ENCODE measurements at places on chromosomes 7 and 10. TPM values are rescaled to one million over a fixed set of nuclear protein-coding genes. Genes with fewer than 3 reads are reported as not detected.

DNA sequence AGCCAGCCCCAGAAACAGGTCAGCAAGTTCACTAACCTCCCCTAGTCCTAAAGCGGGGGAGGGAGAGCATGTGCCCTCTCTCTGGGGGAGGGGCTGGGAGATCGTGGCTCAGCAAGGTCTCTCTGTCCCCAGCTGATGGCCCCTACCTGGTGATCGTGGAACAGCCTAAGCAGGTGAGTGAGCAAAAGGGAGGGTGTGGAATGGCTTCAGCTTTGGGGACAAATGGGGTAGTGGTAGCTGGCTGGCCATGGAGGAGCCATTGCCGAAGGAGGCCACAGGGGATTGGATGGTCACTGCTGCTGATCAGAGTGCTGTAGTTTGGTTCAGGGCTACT lies 779 bp downstream of the NFKB2 start:
- DNase-seq = no peak

Gene H2BK1
- total RNA-seq = not detected

Gene PRXL2A
- 0.31 TPM for total RNA-seq

Gene PRKAR2B
- 0.08 TPM for total RNA-seq

- peak; percentile 24 for DNase-seq
These were observed 472.0 kb upstream of the AKR1E2 start for GRCh38 chr10:4353964-4354363.

DNA sequence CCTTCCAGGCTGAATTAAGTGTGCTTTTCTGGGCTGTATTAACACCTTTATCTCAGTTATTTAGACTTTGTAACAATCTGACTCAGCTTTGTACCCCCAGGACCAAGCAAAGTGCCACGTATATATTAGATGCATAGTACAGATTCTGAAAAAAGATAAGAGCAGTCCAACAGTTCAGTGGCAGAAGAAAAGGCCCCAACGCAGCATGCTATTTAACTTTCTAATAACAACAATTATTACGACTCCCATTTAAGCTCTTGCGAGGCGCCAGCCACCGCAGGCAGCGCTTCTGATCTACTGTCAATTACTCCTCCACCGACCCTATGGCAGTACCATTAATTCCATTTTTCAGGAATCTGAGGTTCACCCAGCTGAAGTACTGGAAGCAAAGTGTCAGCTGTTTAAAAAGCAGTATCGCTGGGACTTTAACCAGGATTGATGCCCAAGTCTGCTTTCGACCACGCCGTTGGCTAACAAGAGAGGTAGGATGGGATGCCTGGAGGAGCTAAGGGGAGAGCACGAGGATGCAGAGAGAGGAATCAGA lies 638 bp downstream of the LIPA start:
- no peak for DNase-seq

DNA sequence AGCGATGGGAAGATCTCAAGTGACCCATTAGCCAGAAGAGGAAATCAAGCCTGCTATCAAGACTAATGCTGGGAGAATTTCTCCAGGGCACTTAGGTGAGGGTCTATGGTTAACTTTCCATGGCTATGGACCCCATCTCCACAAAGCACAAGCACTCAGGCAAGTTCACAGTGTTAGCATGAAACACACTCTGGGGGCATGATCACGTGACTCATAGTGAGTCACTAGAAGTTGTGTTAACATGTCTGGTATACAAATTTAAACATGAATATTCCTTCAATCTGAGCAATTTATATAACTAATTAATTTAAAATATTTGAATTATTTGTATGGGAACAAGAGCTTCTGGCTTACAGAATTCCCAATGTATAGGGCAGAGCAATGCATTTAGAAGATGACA lies 131.8 kb downstream of the FAM204A start:
- DNase-seq = no peak

GRCh38 chr7:155574556-155575290 lies 28.4 kb upstream of the CNPY1 start:
- no peak for DNase-seq

Gene ARHGAP22
- total RNA-seq = 42.8 TPM

DNA sequence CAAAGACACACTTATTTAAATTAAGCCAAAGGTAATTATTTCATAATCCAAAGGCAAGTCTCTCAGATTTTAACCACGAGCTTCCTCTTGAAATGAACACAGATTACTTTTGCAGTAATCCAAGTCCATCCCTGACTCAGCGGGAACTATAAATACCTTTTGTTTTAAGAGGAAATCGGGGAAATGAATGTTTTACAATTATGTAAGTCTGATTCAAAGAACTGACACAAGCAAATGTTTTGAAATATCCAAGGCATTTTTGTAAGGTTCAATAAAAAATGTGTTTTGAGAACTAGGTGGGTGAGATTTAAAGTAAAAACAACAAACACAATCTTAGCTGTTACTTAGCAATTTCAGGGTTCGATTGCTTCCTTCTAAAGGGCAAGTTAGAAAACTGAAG lies 179.8 kb upstream of the ASAH2 start:
- DNase-seq = peak; percentile 19

- peak; percentile 87 for DNase-seq
These were observed 34.4 kb upstream of the SLF2 start for GRCh38 chr10:100878291-100878910.

DNA sequence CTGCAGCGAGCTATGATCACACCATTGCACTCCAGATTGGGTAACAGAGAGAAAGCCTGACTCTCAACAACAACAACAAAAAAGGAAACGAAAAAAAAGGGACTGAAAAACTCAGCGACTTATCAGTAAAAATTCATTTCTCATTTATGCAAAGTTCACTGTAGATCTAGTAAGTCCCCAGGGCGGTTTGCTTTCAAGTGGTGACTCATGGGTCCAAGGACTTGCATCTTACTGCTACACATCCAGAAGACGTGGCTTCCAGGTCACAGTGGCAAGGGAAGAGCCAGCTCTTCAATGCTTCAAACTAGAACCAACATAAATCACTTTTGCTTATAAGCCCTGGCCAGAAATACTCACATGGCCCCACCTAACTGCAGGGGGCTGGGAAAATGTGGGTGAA lies 178.3 kb upstream of the AUTS2 start:
- no peak for DNase-seq

- DNase-seq = no peak
These were observed 4.8 kb upstream of the ZNF488 start for GRCh38 chr10:47388879-47389278.

Gene MCM10
- 0.05 TPM for total RNA-seq

- peak; percentile 50 for DNase-seq
These were observed at the start of gene GOLGA7B for GRCh38 chr10:97849687-97850402. Gene GOLGA7B, plus strand, starts transcription at chr10:97849843. Its CDS starts 461 bp downstream, at chr10:97850304.

DNA sequence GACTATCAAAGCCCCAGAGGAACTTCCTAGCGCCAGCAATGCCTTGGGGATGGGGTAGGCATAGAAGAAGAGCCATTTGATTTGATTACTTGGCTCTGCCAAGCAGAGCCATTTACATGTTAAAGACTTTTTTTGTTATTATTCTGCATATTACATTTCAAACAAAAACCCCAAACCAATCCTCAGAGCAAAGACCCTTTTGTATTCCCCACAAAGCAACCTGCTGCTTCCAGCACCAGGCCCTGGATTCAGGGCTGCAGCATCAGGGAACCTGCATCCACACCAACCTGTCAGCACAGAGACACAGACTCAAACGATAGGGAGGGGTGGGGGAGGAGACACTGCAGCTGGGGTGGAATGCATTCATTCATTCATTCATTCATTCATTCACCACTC lies 73.2 kb downstream of the GRID1 start:
- no peak for DNase-seq

- no peak for DNase-seq
These were observed 33.1 kb upstream of the HMX3 start for GRCh38 chr10:123102673-123103072.

Gene ATOH7
- 1.0 TPM for total RNA-seq

Gene C1QL3
- total RNA-seq = not detected

Gene PLEKHS1
- not detected for total RNA-seq

GRCh38 chr7:18210377-18210776 lies 182.7 kb upstream of the PRPS1L1 start:
- no peak for DNase-seq

- peak; percentile 19 for DNase-seq
These were observed 61.8 kb upstream of the AHR start for GRCh38 chr7:17236603-17237002.

Gene H2AZ2
- total RNA-seq = 232 TPM

GRCh38 chr7:13115157-13115772 lies 427.8 kb downstream of the ARL4A start:
- peak; percentile 46 for DNase-seq

DNA sequence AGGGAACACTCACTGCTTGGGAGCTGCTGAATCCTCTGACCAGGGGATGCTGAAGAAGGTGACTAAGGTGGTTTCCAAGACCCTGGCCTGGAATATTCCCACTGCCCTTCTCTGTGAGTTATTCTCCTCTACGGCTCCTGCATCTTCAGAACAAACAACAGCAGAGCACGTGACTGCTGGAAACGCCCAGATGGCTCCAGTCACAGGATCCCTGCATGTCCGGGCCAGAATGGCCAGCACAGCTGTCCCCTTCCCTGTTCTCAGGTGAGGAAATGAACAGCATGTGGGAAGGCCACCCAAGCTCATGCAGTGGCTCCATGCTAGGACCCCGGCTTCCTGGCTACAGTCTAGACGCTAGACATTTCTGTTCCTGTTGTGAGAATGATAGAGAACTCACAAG lies 43.1 kb downstream of the GHRHR start:
- no peak for DNase-seq

Gene FGL2
- 7.5 TPM for total RNA-seq

DNA sequence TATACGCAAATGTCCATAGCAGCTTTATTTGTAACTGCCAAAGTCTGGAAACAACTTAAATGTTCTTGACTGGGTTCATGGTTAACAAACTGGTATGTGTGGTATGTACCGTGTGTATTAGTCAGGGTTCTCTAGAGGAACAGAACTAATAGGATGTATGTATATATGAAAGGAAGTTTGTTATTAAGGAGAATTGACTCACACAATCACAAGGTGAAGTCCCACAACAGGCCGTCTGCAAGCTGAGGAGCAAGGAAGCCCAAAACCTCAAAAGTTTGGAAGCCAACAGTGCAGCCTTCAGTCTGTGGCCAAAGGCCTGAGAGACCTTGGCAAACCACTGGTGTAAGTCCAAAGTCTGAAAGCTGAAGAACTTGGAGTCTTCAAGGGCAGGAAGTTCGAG lies 66.8 kb downstream of the TMEM168 start:
- peak; percentile 8 for DNase-seq

Gene SGPL1
- total RNA-seq = 27.7 TPM

- DNase-seq = no peak
These were observed 401.2 kb downstream of the RPS24 start for GRCh38 chr10:78434886-78435285.

DNA sequence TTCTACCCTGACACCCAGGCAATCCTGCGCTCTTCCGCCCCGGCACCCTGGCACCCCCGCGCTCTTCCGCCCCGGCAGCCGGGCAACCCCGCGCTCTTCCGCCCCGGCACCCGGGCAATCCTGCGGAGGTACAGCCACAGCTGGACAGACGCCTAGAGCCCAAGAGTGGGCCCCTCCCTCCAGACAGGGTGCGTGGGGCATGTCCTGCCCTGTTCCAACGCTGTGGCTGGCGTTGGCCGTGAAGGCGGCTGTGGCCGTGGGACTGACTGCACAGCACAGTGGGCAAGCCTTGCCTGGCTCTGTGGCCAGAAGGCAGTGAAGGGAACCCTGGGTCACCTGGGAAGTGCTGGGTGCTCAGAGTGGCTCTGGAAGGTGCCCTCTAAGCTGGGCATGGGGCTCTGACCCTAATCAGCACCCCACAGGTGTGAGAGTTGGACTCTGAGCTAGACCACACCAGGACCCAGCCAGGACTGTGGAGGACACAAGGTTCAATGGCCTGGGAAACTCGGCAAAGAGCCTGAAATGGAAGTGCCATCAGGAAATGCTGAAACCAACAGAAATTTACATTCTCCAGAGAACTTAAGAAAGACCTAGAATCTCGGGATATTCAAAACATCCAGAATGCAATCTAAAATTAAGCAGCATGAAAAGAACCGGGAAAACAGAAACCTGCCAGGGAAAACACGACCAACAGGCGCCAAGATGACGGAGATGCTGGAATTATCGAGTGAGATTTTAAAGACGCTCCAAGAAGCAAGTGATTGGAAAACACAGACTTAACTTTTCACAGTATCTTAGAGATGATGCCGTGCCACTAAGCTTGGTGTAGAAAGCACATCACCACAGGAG lies 253.6 kb downstream of the ELFN1 start:
- no peak for DNase-seq

Gene OR2A7
- total RNA-seq = not detected

Gene CFAP69
- total RNA-seq = 2.5 TPM

Gene MAGI2
- total RNA-seq = 5.7 TPM

DNA sequence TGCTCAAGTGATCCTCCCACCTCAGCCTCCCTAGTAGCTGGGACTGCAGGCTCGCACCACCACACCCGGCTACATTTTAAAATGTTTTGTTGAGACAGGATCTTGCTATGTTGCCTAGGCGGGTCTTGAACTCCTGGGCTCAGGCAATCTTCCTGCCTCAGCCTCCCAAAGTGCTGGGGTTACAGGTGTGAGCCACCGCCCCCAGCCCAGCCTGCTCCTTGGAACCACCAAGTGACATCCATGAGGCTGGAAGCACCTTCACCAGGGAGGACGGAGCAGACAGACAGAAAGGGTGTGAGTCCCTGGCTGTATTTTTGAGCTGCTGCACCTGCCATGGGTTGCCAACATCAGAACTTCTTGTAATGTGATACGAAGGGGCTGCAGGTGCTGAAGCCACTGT lies 62.3 kb upstream of the UBE3C start:
- no peak for DNase-seq

DNA sequence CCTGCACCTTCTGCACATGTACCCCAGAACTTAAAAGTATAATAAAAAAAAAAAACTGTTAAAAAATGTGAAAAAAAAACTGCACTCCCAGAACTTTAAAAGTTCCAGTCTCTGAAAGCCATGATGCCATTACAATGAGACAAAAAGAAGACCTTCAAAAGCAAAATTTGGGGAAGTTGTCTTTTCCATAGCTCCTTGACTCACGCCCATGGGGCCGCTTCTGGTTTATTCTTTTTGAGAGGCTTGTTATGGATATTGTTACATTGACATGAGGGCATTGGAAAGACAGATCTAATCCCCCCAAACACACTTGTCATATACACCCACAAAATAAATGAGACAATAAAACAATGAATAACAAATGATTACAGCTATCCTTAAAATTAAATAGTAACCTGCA lies 798 bp downstream of the BLNK start:
- DNase-seq = no peak

- no peak for DNase-seq
These were observed 1.1 kb upstream of the HOXA13 start for GRCh38 chr7:27200761-27201579.

GRCh38 chr7:105800442-105800841 lies 76.0 kb downstream of the ATXN7L1 start:
- DNase-seq = peak; percentile 51

Gene ASB13
- 10.3 TPM for total RNA-seq

GRCh38 chr7:108079648-108080591 lies 50.2 kb downstream of the LAMB4 start:
- no peak for DNase-seq

Measured in myocyte (in vitro differentiated cells).